ENCODE measurements at places on chromosomes 1 and 21. TPM values are rescaled to one million over a fixed set of nuclear protein-coding genes. Genes with fewer than 3 reads are reported as not detected.

DNA sequence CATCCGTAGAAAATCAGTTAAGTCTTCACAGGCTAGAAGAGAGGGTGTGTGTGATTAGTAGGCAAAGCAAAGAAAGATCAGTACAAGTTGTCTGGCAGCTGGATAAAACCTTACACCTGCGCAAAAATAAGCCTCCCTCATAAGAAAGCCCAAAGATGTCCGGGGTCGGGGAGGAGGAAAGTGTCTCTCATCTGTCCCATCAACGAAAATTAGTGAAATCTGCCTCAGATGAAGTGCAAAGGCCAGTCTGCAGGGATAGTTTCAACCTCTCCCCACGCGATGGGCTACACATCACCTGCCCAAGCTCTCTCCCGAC lies 333.9 kb downstream of the SRGAP2C start:
- no peak for DNase-seq

DNA sequence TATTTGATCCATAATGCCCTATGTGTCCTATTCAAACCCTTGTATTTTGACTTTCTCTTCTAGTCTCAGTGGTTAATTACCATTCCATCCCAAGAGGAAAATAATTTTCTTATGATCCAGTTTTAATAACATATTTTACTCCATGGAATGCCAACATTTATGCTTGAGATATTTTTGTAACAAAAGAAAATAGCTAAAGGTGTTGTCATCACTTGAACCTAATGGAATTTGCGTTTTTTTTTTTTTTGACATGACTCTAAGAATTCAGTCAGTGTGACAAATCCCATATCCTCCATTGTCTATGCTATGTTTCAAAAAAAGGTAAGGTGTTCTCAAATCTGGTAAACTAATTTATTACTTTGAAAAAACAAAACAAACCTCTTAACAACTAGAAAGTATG lies 324.1 kb upstream of the ADAMTS5 start:
- DNase-seq: no peak

- DNase-seq: no peak
These were observed 71.3 kb upstream of the PKN2 start for GRCh38 chr1:88612773-88613172.

GRCh38 chr1:231591466-231591865 lies 35.1 kb upstream of the DISC1 start:
- DNase-seq: no peak

TTC22 gene
- 3.8 TPM for polyA plus RNA-seq

FYB2 gene
- polyA plus RNA-seq: 0.21 TPM

UBIAD1 gene
- 18.3 TPM for polyA plus RNA-seq

- peak; percentile 49 for DNase-seq
These were observed 70.5 kb downstream of the UMODL1 start for GRCh38 chr21:42141643-42142042.

DNA sequence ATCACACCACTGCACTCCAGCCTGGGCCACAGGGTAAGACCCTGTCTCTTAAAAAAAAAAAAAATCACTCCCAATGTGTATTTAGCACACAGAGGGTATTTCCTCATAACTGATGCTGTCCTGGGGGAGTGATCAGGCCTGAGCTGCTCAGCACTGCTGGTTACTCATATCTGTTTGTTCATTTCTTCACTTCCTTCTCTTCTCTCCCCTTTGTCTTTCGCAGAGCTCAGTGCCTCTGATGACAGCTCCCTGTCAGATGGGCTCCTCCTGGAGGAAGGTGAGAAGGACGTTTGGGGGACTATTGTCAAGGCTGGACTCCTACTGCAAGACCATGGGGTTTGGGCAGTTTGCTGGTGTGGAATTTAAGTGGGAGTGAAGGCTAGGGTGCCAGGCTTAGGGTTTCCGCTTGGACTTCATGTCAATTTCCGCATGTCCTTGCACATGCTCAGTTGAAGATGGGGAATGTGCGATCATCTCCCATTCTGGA lies 13.0 kb downstream of the INAVA start:
- no peak for DNase-seq

SLC44A5 gene
- 6.4 TPM for polyA plus RNA-seq

- peak; percentile 96 for DNase-seq
These were observed at the start of gene LAPTM5 for GRCh38 chr1:30757352-30758120. TSS of gene LAPTM5 (minus strand) at chr1:30757774. CDS start at chr1:30757745, 29 bp downstream.

ASCL5 gene
- 0.73 TPM for polyA plus RNA-seq

GRCh38 chr1:102262994-102263393 lies 266.3 kb upstream of the OLFM3 start:
- no peak for DNase-seq

ZNF695 gene
- 4.3 TPM for polyA plus RNA-seq

DNA sequence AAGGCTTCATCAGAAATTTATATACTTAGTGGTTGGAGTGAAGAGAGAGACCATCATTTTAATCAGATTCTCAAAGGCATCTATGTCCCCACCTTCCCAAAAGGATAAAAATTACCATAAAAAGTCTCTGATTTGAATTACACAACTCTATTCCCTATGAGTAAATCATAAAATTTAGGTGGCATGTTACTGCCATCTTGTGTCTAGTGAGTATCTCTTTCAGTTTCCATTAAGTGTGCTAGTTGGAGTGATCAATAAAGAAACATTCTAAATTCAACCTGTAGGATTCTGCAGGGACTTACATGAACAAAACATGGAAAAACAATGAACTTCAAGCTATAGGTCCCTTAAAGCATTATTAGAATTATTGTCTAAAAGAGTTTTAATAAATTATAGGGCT lies 655.4 kb downstream of the LTN1 start:
- DNase-seq: peak; percentile 35

DNA sequence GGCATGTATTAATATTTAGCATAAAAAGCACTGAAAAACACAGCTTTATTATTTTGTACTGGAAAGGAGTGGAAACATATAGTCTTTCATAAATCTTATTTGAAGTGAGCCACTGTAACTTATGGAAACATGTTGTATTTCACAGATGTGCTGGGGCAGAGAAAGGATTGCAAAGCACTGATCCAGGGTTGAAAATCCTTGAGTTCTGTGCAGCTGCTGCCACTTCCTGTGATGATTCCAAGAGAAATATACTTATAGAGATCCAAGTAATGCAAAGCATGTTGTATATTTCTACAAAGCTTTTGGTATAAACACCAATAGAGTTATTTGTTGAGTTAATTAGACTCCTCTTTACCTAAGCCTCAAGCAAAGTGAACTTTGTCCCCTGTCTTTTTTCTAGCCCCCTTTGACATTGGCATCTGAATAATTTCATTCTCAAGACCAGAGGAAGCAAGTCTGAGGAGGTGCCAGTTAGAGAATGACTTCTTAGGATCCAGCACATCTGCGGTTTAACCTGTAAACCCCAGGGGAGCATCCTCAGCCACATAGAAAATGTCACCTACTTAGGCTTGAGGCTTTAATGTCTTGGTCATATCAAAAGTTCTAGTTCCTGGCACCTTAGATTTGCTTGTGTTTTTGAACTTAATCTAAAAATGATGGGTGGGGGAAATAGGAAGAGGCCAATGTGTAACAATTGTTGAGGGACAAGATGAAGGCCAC lies 173.3 kb downstream of the FASLG start:
- DNase-seq: no peak

SLC25A34 gene
- 4.1 TPM for polyA plus RNA-seq

NUDT17 gene
- 12.7 TPM for polyA plus RNA-seq

- no peak for DNase-seq
These were observed 270.7 kb downstream of the ASTN1 start for GRCh38 chr1:176893625-176894352.

DNA sequence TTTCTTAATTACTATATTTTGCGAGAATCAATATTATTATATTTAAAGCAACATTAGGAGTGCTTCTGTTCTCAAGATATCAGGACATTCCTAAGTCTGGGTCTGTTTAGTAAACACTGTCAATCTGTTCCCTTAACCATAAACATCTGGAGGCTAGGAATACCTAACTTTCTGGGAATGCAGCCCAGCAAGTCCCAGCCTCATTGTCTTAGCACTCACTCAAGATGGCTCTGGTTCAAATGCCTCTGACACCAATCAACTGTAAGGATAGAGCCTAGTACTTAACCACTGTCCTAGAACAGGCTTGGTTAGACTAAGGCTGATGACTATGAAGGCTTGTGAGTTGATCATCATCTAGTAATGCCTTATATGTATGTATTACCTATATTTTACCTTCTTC lies 61.5 kb downstream of the TNN start:
- DNase-seq: peak; percentile 80

- peak; percentile 63 for DNase-seq
These were observed at the start of gene TINAGL1 for GRCh38 chr1:31576201-31576669. TSS of gene TINAGL1 (plus strand) at chr1:31576515. CDS start at chr1:31577149, 634 bp downstream.

DNA sequence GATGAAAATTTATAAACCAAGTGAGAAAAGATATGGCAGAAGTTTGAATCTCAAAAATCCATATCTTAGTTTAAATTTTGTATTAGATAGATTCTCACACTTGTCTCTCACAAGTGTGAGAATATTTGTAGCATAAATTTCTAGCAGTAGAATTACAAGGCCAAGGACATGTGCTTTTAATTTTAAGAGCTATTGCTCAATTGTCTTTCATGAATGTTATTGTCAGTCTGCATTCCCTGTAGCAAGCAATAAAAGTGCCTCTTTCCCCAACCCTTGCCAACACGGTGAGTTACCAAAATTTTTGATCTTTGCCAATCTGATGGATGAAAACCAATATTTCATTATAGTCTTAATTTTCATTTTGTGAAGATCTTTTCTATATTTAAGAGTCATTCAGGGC lies 64.0 kb downstream of the CTH start:
- no peak for DNase-seq

DNA sequence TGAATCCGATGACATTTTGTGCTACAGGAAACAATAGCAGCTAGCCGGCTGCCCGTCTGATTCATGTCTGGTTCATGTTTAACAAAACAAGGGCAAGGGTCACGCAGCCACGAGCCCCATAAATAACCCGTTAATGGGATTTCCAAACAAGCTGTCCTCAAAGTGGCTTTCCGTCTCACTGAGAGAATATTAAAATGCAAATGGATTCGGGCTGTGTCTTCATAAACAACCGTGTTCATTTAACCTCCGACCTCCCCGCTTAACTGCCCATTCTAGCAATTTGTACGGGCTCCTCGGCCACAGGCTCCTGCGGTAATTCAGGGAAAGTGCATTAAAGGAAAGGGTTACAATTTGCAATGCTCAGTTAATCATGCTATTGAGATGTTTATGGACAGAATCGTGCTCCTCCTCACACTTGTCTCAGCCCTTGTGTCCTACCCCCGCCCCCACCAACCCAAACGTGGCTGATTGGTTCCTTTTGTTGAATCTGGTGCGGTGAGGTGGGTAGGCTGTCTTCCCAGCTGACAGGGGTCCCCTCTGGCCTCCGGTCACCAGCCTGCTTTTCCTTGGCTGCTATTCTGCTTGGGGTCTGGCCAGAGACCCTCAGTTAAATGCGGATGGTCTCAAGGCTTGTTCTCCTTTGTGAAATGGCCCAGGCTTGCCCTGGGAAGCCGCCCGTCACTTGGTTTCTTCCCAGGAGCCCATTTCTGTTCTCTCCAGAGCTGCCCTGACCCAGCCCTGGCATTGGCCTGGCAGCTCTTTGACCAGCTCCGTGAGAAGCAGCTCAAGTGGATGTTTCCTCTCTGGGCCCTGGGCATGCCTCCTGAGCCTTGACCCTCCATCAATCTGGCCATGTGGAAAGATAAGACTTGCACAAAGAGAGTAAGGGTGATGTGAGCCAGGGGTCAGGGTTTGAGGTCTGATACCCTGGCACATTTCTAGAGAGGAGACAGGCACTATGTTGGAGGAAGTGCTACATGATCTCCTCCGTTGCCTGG lies 200.7 kb upstream of the POU3F1 start:
- DNase-seq: no peak

DNA sequence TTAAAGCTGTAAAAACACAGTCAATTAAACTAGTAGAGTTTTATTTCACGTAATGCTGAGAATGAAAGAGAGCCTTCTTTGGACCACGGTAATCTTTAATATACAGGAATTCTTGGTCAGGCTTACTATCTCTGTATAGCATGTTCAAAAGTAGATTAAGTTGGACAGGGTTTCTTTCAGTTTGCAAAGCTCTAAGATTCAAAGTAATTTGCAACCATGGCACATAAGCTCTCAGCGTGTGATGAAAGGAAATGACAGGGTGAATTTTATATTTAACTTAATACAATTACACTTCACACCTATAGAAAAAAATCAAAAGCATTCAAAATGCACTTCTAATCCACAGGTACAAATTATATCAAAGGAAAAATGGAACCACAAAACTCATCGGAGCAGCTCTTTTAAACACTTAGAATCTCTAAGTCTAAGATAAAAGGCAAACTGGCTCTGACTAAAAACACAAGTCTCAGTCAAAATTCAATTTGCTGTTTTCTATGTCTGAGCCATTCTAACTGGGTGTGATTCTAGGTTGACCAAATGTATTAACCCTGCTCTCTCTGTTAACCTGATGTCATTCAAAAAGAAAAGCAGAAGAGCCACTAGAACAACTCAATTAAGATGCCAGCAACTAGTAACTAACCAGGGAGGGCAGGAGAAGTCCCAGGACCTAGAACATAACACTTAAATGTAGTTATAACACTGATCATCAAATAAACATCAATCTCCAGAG lies 147.7 kb downstream of the RERE start:
- no peak for DNase-seq

GRCh38 chr1:18448889-18449288 lies 31.8 kb upstream of the KLHDC7A start:
- DNase-seq: no peak

ERG gene
- polyA plus RNA-seq: 36.7 TPM

DNA sequence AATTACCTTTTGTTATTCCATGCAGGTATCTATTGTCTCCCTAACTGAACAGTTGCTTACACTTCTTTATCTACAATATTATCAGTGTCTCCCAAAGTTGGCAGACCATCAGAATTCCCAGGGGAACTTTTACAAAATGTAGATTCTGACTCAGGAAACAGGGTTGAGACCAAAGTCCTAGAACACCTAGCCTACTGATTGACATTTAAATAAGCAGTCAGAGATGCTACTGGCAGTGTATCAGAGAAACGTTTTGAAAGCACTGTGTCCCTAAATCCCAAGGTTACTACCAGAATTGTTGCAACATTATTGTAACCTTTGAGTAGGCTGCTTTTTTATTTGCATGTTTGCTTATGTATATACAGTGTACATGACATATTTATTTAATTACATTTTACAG lies 1.8 kb upstream of the F5 start:
- no peak for DNase-seq

GRCh38 chr1:19926296-19927129 lies 3.1 kb upstream of the PLA2G2E start:
- DNase-seq: no peak

DNA sequence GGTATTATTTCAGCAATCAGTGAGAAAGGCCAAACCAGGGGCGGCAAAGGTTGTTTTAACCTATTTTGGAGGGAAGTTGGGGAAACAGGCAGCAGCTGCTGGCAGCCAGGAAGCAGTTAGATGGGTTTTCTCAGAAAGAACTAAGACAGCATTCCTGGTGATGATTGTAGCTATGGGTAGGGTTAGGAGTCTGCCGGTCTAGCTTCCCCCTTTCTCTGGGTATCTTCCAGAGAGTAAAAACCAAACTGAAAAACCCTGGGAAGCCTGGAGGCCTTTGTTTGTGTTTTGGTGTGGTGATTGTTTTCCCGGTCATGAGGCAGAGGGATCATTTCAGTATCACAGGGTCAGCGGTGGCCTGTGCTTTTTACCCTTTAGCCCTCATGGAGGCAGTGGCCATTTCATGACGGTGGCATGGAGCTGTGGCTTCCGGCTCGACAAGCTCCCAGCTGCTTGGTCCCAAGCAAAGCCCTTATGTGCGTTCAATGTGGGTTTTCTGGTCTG lies 19.5 kb upstream of the TNFRSF1B start:
- DNase-seq: no peak
